ENCODE measurements at places on chromosomes 4 and X. TPM values are rescaled to one million over a fixed set of nuclear protein-coding genes. Genes with fewer than 3 reads are reported as not detected.

- no peak for DNase-seq
These were observed 4.4 kb downstream of the CTAG2 start for GRCh38 chrX:154648931-154649330.

The HAND2 gene
- 45.4 TPM for total RNA-seq

The HS3ST1 gene
- not detected for total RNA-seq

DNA sequence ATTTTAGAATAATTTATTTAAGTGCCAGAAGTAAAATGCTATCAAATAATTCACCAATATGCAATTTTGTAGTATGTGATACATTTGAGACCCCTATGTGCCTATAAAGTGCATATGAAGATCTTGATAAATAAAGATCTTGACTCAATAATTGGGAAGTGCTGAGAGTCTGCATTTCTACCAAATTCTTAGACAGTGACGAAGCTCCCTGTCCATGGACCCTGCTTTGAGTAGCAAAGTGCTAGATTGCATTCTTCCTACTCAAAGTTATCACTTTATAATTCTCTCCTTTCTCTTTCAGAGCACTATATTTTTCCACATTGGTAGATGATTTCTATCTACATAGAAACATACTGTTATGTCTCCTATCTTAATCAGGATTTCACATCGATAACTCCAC lies 1393.9 kb downstream of the ARAP2 start:
- DNase-seq = no peak

The FAM241A gene
- 1.6 TPM for total RNA-seq

DNA sequence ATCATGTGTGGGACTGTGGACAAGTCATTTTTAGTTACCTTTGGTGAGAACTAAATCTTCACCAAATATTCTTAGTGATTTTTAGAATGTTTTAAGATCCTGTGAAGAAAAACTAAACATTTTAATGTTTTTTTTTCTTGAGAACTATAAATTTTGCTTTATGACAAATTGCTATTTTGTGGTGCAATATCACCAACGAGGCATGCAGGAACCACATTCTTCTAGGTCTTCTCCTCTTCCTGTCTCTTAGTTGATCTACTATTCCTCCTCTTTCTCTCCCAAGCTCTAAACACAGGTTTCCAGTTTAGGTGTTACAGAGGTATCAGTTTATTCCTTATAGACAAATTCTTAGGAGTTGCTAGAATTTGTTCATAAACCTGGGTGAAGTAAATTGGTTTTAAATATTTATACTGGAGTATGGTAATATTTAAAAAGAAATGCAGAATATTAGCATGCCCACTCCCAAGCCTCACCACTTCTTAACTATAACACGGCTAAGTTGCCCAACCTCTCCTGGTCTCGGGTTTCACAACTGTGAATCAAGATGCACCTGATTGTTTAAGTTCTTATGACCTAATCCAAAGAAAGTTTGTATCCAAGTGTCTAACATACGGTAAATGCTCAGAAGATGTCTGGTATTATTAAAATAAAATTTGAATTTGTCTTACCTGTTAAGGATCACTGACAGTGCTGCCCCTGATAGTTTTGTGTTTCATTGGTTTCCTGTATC lies 56.5 kb upstream of the CLNK start:
- no peak for DNase-seq

- DNase-seq = no peak
These were observed 48.5 kb downstream of the MAMLD1 start for GRCh38 chrX:150411656-150412055.

DNA sequence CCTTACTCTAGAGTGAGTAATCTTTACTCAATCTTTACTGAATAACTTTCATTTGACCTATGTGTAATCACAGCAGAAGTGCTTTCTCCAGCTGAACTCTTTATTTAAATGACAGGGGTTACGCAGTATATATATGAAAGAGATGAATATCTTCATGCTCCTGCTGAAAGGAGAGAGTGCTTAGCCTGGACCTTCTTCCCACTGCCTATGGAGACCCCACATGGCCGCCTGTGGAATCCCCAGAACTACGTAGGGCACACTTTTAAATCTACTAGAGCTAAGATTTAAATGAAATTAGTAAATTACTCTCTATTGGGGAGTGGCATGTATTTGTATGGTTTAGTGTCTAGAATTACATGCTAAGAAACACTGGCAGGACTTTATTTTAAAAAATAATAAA lies 391.2 kb downstream of the ANKRD50 start:
- DNase-seq = peak; percentile 9

The EMCN gene
- not detected for total RNA-seq

DNA sequence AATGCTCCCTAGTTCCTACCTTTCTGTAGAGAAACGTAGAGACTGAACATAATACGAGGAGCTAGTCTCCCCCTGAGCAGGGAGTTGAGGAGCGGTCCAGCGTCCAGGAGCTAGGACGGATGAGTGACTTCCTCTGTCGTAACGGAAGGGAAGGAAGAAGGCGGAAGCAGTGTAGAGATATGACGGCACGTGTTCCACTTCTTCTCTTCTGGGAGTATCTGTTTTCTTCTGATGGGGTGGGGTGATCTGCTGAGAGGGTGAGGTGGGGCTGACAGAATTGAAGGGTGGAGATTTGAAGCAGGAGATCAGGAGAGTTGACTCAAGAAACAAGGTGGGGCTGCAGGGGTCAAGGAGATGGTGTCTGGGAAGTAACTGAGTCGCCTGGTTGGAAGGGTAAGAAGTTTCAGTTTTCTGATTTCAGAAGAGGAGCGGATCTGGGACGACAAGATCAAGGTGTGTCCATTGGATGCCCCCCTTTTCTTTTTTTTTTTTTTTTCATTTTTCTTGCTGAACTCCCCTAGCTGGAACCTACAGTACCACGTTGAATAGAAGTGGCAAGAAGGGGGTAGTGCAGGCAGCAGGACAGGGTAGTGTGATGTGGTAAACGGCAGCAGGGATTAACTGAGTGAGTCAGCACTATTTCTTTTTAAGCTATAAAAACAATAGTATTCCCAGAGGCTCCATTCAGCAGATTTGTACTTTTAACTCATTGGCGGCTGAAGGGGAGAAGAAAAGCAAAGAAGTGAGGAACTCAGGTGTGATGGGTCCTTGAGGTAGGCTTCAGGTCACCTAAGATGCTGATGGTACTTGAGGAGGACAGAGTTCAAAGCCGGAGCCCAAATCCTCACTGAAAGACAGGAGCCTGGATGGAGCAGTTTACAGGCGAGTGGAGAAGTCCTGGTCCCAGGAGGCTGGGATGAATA lies 50.8 kb upstream of the SETD7 start:
- DNase-seq = peak; percentile 67

The GAGE12F gene
- total RNA-seq = not detected

DNA sequence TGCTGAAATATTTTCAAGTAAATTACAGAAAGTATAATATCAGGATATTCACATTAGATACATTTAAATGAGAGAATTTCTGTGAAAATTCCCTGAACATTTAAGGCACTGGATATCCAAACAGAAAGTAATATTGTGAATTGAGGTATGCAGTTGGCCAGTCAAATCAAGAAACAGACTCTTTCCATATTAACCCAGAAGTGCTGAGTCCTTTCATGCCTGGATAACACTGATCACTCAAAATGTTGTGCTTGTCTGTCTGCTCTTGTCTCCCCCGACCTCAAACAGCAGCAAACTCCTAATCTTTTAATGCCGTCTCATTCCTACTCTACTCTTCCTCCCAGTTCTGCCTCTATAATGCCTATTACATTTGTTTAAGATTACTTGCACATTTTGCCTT lies 51.2 kb downstream of the TBC1D9 start:
- DNase-seq = no peak

The IGSF1 gene
- total RNA-seq = 0.32 TPM

DNA sequence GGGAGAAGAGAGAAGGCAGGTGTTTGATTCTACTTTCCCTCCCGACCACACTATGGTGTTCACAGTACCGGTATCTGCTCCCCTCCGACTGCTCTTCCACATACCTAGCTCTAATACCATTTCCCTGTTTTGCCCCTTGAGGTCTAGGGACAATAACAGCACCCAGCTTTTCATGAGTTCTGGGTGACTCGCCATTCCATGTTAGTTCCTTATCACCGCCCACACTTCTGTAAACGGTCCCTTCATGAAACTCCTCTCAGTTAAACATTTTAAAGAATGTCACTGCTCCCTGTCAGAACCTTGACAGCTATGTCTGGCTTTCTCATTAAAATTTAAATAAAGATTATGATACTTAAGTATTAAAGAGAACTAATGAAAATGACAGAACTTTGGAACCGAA lies 136.7 kb downstream of the ADAMTS3 start:
- DNase-seq = no peak

DNA sequence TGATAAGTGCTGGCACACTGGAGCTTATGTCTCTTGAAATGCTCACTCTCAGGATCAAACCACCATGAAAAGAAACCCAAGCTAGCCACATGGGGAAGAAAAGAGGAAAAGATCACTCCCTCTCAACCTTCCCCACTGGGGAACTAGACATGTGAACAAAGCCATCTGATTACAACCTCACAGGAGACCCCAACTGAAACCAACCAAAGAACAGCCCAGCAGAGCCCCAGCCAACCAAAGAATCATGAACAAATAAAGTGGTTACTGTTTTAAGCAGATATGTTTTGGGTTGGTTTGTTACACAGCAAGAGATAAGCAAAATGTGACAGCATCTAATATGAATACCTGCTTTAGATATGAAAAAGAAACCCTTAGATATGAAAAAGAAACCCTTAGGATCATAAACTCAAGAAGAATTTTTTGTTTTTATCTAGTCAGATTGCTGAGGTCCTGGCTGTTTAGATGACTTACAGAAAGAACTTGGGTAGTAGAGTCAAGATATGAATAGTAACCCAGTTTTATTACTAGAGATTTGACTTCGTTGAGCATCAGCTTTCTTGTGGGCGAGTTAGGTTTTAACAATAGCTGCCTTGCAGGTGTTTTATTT lies 23.7 kb upstream of the TLR7 start:
- no peak for DNase-seq

DNA sequence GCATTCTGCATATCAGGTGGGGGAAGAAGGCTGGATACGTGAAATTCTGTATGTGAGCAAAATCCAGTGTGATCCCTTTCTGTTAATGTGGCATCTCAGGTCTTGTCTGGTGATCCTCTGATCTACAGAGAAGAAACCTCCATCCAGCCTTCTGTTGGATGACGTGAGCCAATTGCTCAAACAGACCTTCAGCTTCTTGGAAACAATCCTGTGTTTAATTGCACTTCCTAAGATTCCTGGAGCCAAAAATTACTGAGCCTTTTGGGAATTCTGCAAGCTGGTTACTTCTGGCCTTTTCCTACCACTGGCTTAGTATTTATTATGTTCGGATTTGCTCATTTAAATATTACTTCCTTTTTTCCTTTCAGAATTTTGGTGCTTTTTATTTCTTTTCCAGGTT lies 51.2 kb downstream of the TRIML1 start:
- no peak for DNase-seq

The SPANXN3 gene
- not detected for total RNA-seq

The BEND2 gene
- total RNA-seq = not detected

The GUCY2F gene
- total RNA-seq = under 0.01 TPM

DNA sequence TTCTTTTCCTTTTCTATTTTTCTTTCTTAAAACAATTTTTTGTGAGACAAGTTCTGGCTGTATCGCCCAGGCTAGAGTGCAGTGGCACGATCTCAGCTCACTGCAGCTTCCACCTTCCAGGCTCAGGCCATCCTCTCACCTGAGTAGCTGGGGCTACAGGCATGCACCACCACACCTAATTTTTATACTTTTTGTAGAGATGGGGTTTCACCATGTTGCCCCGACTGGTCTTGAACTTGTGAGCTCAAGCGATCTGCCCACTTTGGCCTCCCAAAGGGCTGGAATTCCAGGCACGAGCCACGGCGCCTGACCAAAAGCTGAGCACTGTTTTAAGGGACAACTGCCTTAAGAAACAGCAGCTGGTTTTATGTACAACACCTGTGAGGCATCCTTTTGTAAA lies 9.3 kb upstream of the NAT8L start:
- DNase-seq = no peak

The FRMPD3 gene
- not detected for total RNA-seq

GRCh38 chr4:147975325-147975724 lies 243.4 kb downstream of the ARHGAP10 start:
- DNase-seq = no peak

The NSG1 gene
- 0.86 TPM for total RNA-seq

GRCh38 chrX:121010218-121010617 lies 24.7 kb upstream of the CT47A1 start:
- peak; percentile 4 for DNase-seq

- DNase-seq = no peak
These were observed 101.5 kb downstream of the PSAPL1 start for GRCh38 chr4:7333024-7333780.

DNA sequence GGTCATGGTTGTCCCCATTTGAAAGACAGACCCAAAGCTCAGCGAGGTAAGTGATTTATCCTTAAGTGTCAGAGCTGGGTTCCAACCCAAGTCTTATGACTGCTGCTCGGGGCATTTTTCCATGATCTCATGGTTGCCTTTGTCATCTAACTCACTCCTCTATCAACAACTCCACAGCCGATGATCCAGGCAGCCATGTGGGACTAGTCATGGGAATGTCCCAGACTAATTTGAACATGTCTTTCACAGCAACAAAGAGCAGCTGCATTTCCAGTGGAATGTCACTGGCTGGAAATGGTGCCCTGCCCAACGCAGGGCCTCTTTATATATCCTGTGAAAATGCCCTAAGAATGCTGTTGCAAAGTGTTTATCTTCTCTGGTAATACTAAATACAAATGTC lies 284.8 kb upstream of the PPARGC1A start:
- peak; percentile 1 for DNase-seq

- no peak for DNase-seq
These were observed 103.6 kb upstream of the BCOR start for GRCh38 chrX:40201329-40201885.

DNA sequence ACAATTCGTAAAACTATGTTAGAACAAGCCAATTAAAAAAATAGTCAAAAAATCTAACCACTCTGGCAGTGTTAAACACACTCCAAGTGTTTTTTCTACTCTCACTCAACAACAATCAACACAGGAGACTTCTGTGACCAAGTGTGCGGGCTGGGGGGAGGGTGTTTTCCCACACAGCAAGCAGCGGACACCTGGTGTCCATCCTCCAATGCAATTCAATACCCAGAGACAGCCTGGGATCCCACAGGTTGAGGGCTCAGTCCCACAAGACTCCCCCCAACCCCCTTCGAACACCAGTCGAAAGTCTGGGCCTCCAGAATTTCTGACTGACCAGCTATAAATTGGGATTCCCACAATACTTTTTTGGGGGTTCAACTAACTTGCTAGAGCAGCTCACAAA lies 8.3 kb upstream of the PIM2 start:
- no peak for DNase-seq

The RHOXF2B gene
- not detected for total RNA-seq

The MXRA5 gene
- total RNA-seq = 45.4 TPM

The RADX gene
- total RNA-seq = 0.64 TPM

DNA sequence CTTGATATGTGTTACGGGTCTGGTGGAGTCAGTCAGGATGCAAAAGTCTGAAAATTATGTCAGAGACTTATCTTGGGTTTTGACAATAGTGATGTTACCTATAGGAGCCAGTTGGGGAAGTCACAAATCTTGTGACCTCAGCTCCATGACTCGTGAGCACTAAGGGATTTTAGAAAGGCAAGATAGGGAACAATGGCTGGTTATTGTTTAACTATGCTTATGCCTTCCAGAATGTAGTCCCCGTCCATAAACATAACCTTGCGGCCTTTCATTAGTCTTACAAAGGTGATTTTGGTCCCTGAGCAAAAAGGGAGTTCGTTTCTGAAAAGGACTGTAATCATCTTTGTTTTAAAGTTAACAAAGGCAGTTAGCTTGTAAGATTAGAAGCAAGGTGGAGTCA lies 23.9 kb upstream of the GATB start:
- no peak for DNase-seq

GRCh38 chrX:85223359-85223758 lies 20.2 kb downstream of the SATL1 start:
- no peak for DNase-seq

Data from fibroblast of villous mesenchyme (primary cell).